ENCODE measurements at places on chromosomes 7 and 10.

GRCh38 chr10:3666525-3667302 is 118.3 kb downstream of the KLF6 start:
- no peak for DNase-seq

GRCh38 chr10:86177537-86178155 is 188.9 kb downstream of the GRID1 start:
- no peak for DNase-seq

- no peak for DNase-seq
Measured at GRCh38 chr7:8382004-8382730, 51.2 kb upstream of the NXPH1 start.

DNA sequence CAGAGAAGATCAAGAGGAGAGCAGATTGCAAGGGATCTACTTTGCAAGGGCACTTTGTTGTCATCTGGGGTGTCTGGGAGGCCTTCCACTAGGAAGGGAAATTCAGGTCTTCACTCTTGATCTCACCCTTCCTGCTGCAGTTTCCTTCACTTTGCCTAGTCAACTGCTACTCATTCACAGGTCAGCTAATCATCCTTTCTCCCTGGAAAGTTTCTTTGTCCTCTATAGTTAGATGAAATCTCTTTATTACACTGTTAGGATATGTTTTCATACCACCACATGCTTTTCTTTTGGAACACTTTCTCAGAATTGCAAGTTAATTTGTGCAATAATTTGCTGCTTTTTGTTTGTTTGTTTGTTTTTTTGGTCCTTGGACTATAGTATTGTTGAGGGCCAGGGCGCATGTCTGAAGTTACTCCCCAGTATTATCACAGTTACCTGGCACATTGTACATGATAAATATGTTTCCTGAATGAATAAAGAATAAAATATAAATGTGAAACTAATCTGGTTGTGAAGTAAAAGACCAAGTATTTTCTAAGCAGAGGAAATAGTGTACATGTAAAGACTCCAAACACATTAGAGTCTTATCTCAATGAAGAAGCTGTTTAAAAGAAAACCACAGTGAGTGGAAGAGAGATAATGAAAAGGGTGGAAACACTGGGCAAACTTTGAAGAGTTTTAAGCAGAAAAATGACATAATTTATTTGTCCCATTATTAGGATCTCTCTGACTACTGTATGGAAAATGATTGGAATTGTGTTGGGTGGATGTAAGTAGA is 139.9 kb upstream of the DGKB start:
- DNase-seq = no peak

DNA sequence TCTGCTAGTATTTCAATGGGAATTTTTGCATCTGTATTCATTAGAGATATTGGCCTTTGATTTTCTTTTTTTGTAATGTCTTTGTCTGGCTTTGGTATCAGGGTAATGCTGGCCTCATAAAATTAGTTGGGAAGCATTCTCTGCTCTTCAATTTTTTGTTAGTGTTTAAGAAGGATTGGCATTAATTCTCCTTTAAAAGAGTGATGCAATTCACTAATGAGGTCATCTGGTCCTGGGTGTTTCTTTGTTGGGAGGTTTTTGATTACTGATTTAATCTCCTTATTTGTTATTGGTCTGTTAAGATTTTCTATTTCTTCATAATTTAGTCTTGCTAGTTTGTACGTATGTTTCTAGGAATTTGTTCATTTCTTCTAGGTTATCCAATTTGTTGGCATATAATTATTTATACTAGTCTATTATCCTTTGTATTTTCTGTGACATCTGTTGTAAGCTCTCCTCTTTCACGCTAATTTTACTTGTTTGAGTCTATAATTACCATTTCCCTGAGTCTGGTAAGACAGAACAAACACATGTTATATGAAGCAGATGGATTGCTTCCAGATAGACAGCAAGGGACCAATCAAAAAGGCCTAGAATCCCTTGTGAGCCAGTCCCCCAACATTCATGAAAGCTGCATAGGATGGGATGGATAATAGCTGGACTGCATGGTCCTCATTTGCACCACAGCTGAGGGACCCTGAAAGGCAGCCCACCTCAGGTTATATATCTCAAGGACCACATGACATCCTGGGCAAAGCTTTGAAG is 54.4 kb downstream of the MTPAP start:
- no peak for DNase-seq
